ENCODE measurements at places on chromosomes 7 and 10. TPM values are rescaled to one million over a fixed set of nuclear protein-coding genes. Genes with fewer than 3 reads are reported as not detected.

GRCh38 chr7:80583901-80584300 lies 54.5 kb upstream of the CD36 start:
- no peak for DNase-seq

GRCh38 chr10:621981-622740 lies 67.3 kb downstream of the DIP2C start:
- DNase-seq = no peak

The IFIT1B gene
- not detected for total RNA-seq

- no peak for DNase-seq
Measured at GRCh38 chr10:15225511-15225910, 57.0 kb upstream of the NMT2 start.

The PHYHIPL gene
- total RNA-seq = 3.2 TPM

- no peak for DNase-seq
Measured at GRCh38 chr10:21261842-21262294, 263.6 kb downstream of the SKIDA1 start.

DNA sequence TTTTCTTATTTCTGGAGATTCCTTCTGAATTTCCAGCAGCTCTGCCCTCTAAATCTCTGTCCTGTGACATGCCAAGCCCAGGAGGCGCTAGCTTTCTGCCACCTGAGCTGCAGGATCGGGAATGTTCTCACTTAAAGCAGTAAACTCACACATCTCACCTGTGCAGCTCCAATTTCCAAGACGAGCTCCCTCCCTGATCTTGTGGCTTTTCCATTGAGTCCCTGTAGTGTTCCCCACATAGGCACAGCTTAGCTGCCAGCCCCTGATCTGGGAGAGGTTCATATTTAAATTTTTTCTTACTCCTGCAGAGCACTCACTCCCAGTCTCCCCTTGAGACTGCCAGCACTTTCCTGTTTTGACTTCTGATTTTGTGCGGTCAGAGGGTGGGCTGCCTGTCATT lies 479.3 kb downstream of the GLRX3 start:
- DNase-seq = no peak

DNA sequence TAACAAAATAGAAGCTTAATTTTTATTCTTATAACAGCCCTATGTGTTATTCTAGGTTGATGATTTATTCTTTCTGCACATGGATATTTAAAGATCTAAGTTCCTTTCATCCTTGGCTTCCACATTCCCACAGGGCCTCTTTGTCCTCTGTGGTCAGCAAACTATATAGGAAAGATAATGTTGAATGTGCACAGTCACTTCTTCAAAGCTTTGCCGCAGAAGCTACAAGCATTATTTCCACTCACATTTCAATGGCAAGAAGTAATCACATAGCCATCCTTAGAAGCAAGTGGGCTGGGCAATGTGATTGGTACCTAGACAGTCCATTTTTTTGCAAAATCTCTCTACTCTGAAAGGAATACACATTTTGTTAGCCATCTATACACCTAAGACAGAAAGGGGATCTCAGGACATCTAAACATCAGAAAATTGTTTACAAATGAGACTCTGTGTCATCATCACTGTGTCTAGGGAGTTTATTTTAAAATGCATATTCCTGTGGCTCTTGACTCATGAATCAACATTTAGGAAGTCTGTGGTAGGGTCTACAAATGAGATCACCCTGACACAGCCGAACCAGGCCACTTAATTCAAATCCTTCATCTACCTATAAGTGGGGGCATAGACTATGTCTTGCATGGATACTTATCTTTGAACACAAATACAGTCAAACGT lies 1060.5 kb downstream of the XPNPEP1 start:
- DNase-seq = no peak

- DNase-seq = no peak
Measured at GRCh38 chr10:96077156-96077555, 33.8 kb downstream of the CCNJ start.

- DNase-seq = peak; percentile 59
Measured at GRCh38 chr10:63465293-63466143, at the start of gene JMJD1C. TSS of gene JMJD1C (minus strand) at chr10:63465977. CDS start at chr10:63465662, 315 bp downstream.
